ENCODE measurements at places on chromosomes 6 and 20. TPM values are rescaled to one million over a fixed set of nuclear protein-coding genes. Genes with fewer than 3 reads are reported as not detected.

DNA sequence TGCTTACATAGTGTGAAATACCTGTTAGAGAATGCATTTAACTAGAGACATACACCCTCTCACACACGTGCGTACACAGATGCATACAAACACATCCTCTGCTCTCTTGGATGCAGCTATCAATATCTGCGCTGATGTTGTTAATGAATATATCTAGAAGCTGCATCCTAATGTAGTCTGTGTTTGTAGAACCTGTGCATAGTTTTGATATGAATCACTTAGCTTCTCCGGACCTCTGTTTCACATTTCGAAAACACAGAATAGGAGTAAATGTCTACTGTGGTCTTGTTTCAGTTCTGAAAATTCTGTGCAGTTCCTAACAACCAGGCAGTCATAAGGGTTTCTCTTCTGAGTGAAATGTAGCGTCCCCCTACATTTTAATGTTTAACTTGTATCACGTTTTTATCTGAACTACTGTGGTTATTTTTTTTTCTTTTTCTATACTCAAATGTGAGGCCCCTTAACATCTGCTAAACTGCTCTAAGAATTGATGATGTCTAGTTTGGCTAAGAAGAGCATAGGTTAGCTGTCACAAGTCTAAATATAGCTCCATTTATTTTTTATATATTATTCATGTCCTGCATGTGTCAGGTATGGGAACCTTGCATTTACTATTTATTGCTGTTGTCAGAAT, 254.5 kb downstream of the TMEM242 start:
- no peak for DNase-seq

DNA sequence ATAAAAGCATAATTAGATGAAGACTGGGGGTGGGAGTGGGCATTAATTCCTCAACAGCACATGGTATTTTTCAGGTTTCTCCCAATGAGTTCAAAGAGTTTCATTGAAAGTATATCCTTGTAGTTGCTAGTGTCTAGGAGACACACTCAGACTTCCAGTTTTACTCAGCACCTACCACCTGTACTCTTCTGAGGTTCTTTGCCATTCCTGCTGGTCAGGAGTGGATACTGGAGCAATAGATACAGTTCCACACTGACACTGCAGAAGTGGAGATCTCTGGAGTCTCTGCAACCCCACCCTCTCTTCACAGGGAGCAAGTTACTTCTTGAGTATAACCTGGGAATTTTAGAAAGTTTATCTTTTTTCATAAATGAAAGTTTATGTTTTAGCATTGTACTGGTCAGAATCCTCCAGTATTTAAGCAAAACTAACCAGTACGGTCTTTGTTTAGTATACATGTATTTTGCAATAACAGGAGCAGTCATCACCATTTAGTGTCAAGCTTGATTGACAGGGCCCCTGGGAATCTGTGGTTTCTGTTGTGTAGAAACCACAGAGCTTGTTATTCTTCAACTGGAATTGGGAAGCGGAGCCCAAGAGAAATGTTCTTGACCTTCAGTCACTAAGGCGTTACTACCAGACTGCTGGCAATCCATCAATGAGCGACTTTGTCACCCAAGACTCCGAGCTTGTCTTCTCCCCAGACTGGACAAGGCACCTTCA, 148.1 kb downstream of the ZDHHC14 start:
- no peak for DNase-seq

DNA sequence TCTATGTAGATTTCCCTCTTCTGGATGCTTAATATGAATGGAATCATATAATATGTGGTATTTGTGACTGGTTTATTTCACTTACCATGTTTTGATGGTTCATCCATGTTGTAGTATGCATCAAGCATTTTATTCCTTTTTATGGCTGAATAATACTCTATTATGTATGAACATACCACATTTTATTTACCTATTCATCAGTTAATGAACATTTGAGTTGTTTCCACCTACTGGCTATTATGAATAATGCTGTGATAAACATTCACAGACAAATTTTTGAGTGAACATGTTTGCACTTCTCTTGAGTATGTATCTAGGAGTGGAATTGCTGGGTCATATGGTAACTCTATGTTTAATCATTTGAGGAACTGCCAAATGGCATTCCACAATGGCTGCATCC, 14.9 kb upstream of the ZNF451 start:
- no peak for DNase-seq

- no peak for DNase-seq
These were observed 27.9 kb upstream of the TSPYL1 start for GRCh38 chr6:116307633-116308032.

GRCh38 chr6:168925671-168926070, 328.0 kb downstream of the THBS2 start:
- DNase-seq = no peak

GRCh38 chr6:50815436-50816114, 3.1 kb upstream of the TFAP2B start:
- DNase-seq = no peak

CCHCR1 gene
- total RNA-seq = 54.0 TPM

TMEM242 gene
- 4.6 TPM for total RNA-seq

PTPRT gene
- 0.07 TPM for total RNA-seq

BFSP1 gene
- 3.1 TPM for total RNA-seq

ENPP4 gene
- 3.0 TPM for total RNA-seq

NMBR gene
- total RNA-seq = not detected

ZNF311 gene
- total RNA-seq = 2.8 TPM

OGFR gene
- 57.1 TPM for total RNA-seq
